ENCODE measurements at places on chromosomes 12 and 14.
A peak's percentile ranks its signal among the peaks of the same experiment; 100 is the strongest.

- no peak for DNase-seq
These were observed 72.2 kb downstream of the BHLHE41 start for GRCh38 chr12:26052652-26053051.

DNA sequence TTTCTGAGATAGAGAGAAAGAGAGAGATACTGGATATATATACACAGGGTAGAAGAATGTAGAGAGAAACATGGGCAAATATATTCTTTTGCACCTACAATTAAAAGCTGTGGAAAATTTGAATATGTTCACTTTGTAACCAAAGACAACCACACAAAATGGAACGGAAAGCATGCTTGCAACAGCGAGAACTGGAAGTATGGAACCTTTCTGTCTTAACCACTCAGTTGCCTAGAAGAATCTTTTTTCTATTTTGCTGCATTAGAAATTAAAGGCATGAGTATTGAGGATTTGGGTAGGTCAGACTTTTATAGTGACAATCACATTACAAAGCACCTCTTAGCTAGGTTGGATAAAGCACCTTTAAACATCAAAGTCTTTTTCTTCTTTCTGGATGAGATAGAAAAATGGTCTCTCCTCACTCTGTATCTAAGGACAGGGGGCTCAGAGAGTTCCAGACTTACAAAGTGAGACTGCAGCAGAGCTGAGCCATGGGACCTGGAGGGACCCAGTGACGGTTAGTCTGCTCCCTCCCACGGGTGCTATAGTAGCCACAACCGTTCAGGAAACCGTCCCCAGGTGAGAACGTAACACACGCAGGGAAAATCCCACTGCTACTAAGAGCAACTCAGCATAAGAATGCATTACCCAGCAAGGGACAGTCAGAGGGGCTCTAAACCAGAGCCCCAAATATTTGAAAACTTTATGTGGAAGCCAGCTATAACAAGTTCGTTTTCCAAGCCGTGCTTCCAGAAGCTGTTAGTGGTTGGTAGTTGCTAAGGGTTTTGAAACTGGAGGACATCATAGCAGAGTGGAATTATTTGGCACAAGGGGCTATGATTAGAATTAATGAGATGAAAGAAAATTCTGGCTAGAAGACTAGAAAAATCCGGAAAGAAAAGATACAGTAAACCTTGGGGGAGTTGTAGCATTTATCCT is 97.1 kb downstream of the DAD1 start:
- DNase-seq: no peak

- DNase-seq: no peak
These were observed 12.5 kb upstream of the CIPC start for GRCh38 chr14:77085538-77085937.

DNA sequence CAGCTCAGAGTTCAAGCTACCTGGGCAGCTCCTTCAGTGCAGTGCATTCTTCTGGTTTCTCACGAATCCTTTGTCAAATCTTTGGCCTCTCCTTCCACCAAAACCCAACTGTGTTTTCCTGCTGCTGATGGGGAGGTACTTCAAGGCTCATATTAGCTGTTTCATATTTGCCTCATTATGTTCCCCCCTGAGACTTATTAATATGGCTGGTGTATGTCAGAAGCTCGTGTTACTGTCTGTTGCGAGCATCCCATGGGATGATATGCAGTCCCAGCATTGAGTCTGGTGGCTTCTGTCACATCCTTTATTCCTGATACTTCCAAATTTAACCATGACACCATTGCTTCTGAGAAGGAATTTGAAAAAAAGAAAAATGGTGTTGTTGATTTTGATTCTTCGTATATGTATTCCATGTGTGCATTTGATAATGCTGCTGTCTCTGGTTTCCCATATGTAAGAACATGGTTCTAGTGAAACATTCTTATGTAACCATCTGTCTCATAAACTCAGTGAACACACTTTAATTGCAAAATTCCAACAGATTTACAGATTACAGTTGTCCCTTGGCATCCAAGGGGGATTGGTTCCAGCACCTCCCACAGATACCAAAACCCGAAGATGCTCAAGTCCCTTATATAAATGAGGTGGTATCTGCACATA is 149.1 kb downstream of the KICS2 start:
- DNase-seq: no peak

DNA sequence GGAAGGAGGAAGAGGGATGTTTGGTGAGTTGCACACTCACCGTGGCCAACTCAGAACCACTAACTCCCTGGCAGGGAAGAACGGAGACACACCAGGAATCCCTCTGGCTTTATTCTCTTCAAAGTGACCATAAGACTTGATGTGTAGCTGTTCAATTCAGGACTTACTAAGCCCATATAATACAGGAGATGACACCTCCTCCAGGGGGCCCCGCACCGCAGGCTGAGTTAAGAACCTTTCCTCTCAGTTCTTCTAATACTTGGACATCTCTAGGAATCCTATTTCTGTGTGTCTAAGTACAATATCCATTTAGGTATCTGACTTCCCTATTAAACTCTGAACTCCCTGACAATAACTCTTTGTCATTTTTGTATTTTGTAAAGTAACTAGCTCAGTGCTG is 49.5 kb downstream of the DCAF4 start:
- DNase-seq: no peak

GRCh38 chr14:72657214-72657921 is 236.5 kb downstream of the DPF3 start:
- DNase-seq: no peak

DNA sequence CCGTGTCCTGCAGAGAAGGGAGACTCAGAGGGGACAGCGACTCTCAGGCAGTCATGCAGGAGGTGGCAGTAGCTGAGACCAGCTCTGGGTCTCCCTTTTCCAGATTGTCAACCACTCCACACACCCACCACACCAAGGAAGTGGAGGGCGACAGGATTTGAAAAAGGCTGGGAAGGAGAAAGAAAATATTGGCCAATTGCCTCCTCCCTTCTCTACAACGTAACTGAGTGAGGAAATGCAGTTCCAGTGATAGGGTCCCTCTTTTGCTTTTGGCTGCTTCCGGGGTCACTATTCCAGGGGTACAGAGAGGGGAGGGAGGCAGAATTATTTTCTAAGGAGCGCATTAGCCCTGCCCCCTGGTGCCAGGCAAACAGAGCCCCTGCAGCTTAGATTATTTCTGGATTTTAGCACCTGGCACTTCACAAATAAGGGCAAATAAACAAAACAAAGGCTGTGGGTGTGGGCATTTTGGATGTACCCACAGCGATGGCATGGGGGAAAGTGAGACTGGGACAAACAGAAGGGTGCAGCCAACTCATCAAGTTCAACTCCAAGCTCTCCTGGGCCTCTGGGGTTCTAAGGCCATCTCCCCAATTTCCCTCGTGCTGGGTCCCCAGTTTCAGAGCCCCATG is 20.4 kb downstream of the ASB2 start:
- DNase-seq: no peak

GRCh38 chr14:59189091-59189785 is 771 bp downstream of the DAAM1 start:
- DNase-seq: peak; percentile 8

DNA sequence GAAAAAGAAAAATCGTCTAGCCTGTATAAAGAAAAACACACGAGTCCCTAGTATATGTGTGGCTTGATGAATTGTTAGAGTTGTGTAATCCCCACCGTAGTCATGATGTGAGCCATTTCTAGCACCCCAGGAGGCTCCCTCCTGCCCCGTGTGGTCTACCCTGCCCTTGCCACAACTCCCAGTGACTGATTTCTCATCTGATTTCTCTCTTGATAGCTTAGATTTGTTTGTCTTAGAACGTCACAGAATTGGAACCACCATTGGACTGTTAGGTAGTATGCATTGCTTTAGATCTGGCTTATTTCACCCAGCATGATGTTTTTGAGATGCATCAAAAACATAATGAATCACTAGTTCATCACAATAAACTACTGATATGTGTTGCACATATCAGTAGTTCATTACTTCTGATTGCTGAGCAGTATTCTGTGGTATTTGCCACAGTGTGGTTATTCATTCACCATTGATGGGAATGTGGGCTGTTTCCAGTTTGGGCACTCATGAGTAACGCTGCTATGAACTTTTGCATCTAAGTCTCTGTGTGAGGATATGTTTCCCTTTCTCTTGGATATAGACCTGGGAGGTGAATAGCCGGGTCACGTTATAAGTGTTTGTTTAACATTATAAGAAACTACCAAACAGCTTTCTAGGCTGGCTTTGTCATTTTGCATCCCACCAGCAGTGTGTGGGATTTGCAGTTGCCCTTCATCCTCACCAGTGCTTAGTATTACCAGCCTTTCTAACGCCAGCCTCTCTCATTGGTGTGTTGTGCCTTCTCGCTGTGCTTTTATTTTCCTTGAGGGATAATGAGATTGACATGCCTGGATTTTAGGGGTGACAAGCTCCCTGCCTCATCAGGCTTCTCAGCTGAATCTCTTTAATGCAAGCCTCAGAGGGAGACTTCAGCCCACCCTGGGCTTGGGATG is 31.9 kb upstream of the NCOR2 start:
- peak; percentile 52 for DNase-seq

DNA sequence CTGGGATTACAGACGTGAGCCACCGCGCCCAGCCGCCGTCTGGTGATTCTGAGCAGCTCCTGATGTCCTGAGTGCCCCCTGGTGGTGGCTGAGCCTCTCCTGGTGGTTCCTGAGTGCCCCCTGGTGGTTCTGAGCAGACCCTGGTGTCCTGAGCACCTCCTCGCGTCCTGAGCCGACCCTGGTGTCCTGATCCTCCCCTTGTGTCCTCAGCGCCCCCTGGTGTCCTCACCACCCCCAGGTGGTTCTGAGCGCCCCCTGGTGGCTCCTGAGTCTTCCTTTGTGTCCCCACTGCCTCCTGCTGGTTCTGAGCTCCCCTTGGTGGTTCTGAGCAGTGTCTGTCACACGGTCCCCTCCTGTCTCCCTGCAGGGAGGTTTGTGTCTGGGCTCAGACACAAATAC is 1304.9 kb downstream of the TMEM121 start:
- peak; percentile 55 for DNase-seq
